ENCODE measurements at places on chromosomes 3 and 15.

- DNase-seq = no peak
These were observed 71.0 kb downstream of the TCF12 start for GRCh38 chr15:56989411-56989924.

GRCh38 chr15:47788685-47789084 is 71.4 kb downstream of the SEMA6D start:
- no peak for DNase-seq

DNA sequence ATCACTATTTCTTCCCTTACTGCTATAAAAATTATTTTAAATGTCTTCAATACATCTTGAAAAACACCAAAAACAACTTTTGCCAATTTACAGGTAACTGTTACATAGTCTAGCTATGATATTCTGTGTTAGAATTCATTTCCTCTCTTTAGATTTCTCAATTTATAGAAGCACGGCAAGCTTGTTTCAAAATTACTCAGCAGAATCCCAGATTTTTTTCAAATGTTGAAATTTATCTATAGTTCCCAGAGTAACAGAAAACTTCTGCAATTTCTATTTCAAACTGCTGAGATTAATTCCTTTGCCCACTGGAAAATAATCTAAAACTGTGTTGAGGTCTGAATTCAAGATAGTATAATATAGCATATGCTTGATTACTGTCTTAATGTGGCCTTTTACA is 41.2 kb downstream of the CCPG1 start:
- DNase-seq = no peak

- DNase-seq = no peak
These were observed 42.6 kb upstream of the ACKR4 start for GRCh38 chr3:132554437-132554836.

DNA sequence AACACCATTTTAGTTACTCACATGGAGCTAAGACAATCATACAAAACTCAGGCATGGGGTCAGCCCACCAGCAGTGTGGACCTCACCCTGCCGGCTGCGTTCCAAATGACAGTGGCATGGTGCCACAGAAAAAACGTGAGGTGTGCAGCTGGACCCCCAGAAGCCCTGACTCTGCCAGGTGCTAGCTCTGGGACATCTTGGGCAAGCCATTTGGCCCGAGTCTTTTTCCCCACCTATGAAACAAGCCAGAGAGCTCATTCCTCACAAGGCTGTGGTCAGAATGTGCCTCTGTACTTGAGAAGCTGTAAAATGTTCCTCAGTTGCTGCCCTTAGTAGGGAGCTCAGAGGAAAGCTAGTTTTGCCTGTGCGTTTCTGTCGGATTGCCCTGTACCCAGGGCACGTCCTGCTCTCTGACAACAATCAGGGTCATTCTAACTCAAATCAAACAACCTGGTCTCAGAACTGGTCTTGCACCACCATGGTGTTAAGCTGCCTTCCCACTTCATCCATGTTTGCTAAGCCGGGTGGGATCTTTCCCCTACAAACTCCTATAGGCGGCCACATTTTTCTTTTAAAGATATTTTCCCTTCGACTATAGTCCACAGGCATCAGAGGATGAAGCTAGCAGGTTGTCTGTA is 44.9 kb downstream of the LIPC start:
- DNase-seq = no peak

DNA sequence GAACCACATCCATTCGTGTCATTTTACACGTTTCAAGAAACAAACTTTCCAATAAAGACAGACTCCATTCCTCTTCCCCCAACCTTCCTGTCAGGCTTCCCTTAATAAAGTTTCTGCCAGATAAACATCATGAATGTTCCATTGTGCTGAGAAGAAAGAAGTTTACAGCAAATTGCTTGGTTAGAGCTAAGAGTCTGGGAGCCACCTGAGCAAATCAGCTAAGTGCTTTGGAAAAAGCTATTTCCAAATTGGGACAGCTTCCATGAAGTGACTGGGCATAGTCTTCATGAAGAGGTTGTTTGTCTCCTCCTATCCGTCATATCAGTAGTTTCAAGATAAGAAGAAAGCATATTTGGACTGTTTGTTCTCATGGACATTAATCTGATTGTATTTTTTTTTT is 77.0 kb downstream of the MAGI1 start:
- DNase-seq = no peak

DNA sequence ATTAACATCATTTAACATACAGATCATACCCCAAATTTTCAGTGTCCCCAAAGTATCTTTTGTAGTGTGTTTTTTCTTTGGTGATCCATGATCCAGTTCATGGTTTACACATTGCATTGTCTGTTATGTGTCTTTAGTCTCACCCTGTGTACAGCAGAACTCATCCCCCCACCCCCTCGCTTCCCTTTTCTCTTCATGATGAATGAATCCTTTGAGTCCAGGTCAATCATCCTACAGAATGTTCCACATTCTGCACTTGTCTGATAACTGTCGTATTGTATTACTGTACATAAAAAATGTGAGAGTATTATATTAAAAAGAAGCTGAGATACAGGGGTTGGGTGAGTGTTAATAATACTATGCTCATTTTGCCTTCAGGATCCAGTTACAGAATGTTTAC is 14.6 kb upstream of the NIT2 start:
- no peak for DNase-seq

DNA sequence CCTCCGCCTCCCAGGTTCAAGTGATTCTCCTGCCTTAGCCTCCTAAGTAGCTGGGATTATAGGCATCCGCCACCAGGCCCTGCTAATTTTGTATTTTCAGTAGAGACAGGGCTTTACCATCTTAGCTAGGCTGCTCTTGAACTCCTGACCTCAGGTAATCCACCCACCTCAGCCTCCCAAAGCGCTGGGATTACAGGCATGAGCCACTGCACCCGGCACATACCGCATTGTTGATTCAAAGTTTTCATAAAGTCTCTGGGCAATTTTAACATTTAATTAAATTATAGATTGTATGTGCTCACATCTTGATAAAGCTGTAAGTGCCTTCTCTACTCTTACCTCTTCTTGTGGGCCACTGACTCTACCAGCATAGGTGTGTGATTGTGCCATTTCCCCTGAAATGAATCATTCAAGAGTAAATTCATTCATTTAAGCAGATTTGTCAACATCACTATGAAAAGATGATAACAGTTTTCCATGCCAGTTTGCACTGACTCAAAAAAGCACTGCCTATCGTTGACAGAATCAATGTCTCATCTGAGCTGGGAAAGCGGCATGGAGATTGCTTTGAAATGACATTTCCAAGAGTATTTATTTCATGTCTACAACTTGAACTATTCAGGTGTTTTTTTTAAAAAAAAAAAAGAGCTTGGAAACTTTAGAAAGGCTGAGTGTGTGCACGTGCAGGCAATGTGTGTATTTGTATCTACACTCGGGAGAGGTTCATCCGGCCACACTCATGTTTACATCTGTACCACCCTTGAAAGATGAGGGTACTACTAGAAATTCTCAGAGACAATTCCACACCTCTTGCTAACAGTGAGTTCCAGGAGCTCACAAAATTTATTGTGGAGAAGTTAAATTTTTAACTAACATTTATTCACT is 3.5 kb downstream of the BCL2A1 start:
- no peak for DNase-seq

DNA sequence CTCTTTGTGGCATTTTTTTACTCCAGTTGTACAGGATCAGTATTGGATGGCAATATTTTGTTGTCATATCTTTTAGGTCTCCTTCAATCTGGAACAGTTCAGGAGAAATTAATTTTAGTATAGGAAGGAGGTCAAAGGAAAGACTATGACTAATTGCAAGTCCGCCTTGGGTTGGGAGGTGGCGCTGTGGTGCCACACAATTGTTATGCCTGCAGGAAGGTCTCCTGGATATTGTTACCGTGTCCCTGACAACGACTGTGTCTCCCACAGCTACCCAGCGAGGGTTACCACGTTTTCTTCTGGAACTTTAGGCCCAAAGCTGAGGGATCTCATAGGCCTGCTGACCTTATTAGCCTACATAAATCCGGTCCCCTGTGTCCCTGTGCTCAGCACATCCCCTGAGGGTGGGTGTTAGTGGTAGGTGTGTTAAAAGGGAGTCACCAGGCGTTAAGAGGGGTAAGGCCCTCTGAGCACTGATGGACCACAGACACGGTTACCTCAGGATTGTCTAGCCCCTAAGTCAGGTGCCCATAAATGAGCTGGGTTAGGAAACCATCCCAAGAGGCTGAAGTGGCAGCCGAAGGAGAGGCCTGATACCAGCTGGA is 31.5 kb downstream of the KCNAB1 start:
- DNase-seq = no peak

GRCh38 chr15:40331026-40331425 is 7.5 kb downstream of the INAFM2 start:
- DNase-seq = no peak

GRCh38 chr3:1087066-1087560 is 5.7 kb upstream of the CNTN6 start:
- DNase-seq = no peak

DNA sequence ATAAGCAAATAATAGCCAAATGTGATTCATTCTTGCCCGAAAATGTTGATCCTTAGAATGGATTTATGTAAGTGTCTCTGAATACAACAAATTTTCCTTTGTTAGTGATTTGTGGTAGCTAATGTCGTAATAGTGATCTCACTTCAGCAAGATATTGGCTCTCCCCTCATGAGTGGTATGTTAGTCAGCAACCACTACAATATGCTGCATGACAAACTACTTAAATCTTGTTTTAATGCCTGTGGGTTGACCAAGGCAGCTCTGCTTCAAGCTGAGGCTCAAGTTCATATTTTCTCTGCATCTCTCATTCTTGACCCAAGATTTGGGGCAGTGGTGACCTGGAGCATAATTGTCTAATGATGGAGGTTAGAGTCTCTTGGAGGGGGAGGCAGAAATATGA is 49.8 kb upstream of the GALNT15 start:
- DNase-seq = no peak

GRCh38 chr3:103991-104390 is 92.6 kb upstream of the CHL1 start:
- no peak for DNase-seq

GRCh38 chr3:171028025-171028778 is 1.7 kb upstream of the SLC2A2 start:
- no peak for DNase-seq

- DNase-seq = no peak
These were observed 39.0 kb downstream of the MYRIP start for GRCh38 chr3:39848365-39848764.

- no peak for DNase-seq
These were observed 18.1 kb downstream of the H1-8 start for GRCh38 chr3:129560911-129561594.

DNA sequence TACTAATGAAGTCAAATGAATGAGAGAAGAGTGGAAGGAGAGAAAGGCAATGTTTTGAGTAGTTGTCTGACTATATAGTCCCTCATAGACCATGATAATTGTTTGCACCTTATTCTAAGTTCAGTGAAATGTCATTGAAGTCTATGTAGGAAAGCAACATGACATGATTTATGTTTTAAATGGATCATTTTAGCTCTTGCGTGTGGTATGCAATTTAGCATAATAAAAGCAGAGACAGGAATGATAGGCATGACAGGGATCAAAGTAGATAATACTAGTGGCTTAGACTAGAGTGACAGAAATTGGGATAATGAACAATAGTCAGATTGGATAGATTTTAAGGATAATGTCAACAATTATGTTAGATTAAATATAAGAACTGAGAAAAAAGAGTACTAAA is 132.5 kb downstream of the PYDC2 start:
- DNase-seq = no peak

DNA sequence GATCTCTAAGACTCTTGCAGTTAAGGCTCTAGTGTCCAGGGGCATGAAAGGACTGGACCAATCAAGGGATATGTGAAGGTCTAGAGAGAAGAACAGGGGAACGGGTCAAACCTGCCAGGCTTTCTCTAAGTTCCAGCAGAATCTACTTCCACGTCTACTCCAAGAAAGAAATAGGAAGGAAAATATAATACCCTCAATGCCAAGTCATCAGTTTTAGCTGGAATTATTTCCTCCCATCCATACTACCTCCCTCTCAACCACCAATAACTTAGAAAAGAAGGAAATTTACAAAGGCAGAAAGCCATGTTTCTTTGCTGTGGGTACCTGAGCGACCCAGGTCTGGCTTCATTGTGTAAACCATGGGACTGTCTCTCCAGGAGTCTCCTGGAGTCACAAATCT is 7.8 kb downstream of the SHC4 start:
- no peak for DNase-seq

GRCh38 chr3:151556596-151556995 is 95.7 kb upstream of the IGSF10 start:
- DNase-seq = no peak

Data from stimulated activated CD8-positive, alpha-beta memory T cell treated with anti-CD3 and anti-CD28 coated beads, Interleukin-7, amount 100 ng/mL, for 1 hour (primary cell).